ENCODE measurements at places on chromosomes 4 and X. TPM values are rescaled to one million over a fixed set of nuclear protein-coding genes. Genes with fewer than 3 reads are reported as not detected.

The MAGEA2B gene
- polyA plus RNA-seq: not detected

The ATP1B4 gene
- polyA plus RNA-seq: 3.8 TPM

The PPBP gene
- polyA plus RNA-seq: not detected

The PROM1 gene
- 3.2 TPM for polyA plus RNA-seq

The FBXL5 gene
- polyA plus RNA-seq: 52.8 TPM

The ADH4 gene
- polyA plus RNA-seq: 0.48 TPM

The LEF1 gene
- polyA plus RNA-seq: 0.20 TPM

The BEND2 gene
- polyA plus RNA-seq: 0.18 TPM

The UGT2B11 gene
- not detected for polyA plus RNA-seq

The IL2 gene
- polyA plus RNA-seq: not detected

The RHOXF1 gene
- polyA plus RNA-seq: 0.16 TPM

The BMX gene
- 4.7 TPM for polyA plus RNA-seq

The SERPINA7 gene
- polyA plus RNA-seq: not detected

The SERTM2 gene
- not detected for polyA plus RNA-seq

The NEUROG2 gene
- polyA plus RNA-seq: not detected

The GABRG1 gene
- polyA plus RNA-seq: not detected

The ASB12 gene
- polyA plus RNA-seq: 1.2 TPM

The ZFP92 gene
- polyA plus RNA-seq: 0.32 TPM
